ENCODE measurements at places on chromosomes 3 and 15.

DNA sequence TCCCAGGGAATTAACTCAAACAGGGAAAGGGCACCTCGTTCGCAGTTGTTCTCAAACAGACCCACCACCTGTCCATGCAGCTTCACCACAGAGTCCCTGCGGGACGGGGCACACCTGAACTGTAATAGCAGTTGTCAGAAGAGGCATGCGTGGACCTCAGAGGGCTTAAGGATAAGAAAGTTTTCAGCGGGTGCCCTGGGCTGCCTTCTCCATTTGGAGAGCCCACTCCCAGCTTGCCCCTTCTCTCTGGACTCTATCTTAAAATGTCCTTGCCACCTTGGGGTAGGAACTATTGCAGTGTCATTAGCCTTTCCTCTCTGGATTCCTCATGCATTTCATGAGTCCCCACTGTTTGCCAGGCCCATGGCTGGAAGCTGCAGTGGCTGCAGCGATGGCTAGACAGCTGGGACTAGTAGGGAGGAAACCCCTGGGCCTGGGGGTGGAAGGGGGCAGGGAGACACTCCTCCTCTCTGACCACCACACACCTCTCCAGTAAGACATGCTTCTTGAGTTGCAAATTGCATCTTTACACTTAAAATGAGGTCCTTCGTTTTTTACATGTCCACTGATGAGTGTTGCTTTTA lies 33.5 kb downstream of the PDIA5 start:
- no peak for DNase-seq

DNA sequence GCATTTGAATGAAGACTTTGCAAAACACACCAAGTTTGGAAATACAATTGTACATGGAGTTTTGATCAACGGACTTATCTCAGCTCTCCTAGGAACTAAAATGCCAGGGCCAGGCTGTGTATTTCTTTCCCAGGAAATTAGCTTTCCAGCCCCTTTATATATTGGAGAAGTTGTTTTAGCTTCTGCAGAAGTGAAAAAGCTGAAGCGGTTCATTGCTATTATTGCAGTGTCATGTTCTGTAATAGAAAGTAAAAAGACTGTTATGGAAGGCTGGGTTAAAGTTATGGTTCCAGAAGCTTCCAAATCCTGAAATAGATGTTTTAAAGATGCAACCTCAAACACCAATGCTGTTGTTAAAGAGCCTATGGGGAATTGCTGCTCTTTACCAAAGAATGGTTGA lies 11.5 kb downstream of the HTD2 start:
- no peak for DNase-seq

DNA sequence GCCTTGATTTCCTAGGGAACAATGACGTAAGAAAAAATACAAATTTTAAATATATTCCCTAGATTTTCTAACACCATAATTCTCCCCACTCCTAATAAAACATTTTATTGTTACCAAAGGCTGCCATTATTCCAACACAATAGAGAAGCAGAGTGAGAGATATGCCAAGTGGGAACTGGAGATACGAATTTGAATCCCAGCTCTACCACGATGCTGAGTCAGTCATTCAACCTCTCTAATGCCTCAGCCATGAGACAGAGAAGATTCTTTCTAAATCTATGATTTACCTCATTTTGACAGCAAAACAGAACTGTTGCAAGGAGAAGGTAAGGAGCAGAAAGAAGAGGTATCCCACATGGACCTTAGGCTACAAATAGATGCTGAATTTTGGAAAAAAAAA lies 112.5 kb downstream of the IGF2BP2 start:
- no peak for DNase-seq

GRCh38 chr15:72426753-72427152 lies 28.6 kb downstream of the TMEM202 start:
- DNase-seq, result no peak

GRCh38 chr3:31043184-31043819 lies 148.8 kb upstream of the GADL1 start:
- DNase-seq, result peak; percentile 84

DNA sequence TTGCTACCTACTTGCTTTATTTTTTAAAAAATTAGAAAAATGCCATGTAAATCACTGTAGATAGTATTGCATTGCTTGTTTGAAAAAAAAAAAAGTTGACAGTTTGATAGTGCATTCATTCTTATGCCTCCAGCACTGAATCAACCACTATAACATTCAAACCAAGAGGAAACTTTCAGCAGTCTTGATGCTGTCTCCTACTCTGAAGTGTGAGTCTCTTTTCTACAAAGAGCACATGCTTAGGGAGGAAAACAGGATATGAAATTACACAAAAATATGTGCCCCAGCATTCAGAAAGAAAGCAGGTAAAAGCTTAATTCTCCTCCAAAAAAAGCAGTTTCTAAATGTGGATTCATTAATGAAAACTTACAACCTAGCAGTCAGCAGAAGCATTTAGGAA lies 78.3 kb downstream of the ZBTB20 start:
- no peak for DNase-seq

DNA sequence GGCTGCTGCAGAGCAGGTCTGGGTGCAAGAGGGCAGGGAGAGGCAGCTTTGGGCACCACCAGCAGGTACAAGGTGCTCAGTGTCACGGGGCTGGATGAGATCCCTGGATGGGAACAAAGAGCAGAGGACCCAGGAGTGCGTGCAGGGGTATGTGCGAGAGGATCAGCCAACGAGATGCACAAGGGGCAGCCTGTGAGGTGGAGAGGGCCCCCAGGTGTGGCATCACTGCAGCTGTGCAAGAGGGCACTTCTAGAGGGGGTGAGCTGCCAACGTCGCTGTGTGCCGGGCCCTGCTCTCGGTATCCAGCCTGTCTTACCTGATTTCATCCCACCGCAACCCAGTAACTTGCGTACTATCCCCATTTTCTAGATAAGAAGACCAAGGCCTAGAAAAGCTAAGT lies 67.3 kb upstream of the SNRPA1 start:
- no peak for DNase-seq

- DNase-seq, result peak; percentile 66
Observed at GRCh38 chr3:51501833-51502561, 2.2 kb upstream of the DCAF1 start.

GRCh38 chr3:38967693-38967989 lies 84.1 kb downstream of the SCN11A start:
- no peak for DNase-seq

DNA sequence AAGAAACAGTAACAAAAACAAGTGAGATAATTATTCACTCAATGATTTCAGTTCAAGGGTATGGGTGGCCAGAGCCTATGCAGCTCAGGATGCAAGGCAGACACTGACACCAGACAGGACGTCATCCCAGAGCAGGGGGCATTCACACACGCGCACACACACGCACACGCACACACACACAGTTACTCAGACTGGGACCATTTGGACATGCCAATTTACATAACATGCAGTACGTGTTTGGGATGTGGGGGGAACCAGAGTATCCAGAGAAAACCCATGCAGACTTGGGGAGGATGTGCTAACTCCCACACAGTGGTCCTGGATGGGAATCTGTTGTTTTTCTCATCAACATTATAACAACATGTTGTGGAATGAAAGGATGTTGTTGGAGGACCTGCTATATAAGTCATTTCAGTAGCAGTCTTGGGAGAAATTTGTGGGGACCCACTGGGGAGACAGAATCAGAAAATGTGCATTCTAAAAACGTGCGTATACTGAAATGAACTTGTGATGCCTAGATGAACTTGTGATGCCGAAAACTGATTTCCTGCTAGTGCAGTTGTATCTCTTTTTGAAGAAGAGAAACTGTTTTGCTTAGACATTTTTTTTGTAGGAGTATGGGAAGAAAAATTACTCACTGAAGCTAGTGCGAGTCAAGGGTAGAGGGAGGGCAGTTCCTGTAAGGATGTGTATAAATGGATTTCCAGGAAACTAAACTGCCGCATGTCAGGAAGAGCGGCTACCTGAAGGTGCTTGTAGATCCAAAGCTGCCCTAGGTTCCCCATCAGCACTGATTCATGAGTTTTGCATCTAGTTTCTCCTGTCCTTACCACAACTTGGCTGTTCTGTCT lies 25.2 kb downstream of the CD200 start:
- no peak for DNase-seq

DNA sequence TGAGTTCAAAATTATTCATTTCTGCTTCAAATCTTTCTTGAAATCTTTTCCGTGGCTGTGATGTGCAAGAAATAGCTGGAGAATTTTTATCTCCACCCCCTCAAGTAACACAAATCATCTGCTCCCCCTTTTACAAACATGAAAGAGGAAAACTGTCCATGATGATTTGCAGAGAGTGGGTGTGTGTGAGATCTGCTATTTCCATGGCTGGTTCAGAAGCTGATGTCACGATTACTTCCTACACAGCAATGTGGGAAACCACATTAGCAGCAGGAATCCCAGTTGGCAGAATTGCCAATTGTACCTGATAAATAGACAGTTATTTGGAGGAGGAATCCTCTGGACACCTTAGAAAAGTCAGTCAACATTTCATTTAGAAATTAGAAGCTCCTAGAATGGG lies 75.2 kb upstream of the GRM7 start:
- DNase-seq, result no peak

DNA sequence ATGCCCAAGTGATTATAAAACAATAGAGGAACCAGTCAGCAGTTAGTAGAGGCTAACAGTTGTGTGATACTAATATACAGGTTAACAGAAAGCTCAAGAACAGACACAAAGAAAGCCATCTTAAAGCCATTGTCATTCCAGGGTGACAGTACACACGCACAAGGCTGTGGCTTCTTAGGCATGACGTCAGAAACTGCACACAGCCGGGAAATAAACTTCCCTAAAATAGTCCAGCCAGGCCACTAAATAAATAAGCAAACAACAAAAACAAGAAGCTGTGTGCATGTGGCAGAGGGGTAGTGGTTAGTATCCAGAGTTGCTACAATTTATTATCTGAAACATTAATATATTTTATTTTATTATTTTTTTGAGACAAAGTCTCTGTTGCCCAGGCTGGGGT lies 49.8 kb downstream of the PPCDC start:
- DNase-seq, result no peak

- no peak for DNase-seq
Observed at GRCh38 chr3:131370935-131371687, 10.5 kb upstream of the NUDT16 start.

DNA sequence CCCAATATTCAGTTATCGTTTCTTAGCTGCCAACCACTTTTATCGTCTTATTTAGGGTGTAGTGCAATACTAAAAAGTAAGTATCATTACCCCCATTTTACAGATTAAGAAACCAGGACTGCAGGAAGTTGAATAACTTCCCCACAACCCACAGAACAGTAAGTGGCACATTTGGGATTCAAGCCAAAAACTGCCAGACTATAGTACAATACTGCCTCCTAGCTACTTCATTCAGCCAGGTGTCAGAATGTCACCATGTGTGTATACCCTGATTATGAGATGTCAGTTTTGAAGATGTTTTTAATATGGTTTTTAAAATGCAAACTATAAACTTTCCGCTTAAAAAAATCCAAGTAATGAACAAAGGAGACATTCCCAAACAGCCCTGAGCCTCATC lies 74.2 kb upstream of the PROK2 start:
- peak; percentile 38 for DNase-seq

DNA sequence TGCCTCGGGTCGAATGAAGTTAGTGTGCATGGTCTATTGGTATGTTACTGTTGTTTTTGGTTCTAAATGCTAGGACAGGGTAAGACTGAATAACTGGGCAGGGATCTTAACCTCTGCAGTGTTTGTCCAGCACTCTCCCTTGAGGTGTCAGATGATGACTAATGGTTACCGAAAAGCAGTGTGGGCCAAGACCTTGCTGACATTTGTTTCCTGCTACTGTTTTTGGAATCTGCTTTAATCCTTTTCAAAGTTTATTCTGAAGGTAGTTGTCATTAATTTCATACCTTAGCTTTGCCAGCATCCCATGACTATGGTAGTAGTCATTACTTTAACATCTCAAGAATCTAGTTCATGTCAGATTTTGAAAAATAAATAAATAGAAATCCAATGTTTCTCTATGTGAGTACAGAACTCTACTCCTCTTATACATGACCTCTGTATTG lies 117.0 kb downstream of the P3H2 start:
- peak; percentile 83 for DNase-seq

GRCh38 chr3:77342688-77343087 lies 302.8 kb downstream of the ROBO2 start:
- DNase-seq, result no peak

- no peak for DNase-seq
Observed at GRCh38 chr3:109325657-109326056, 9.3 kb upstream of the DPPA2 start.

- no peak for DNase-seq
Observed at GRCh38 chr3:59540696-59541095, 490.9 kb upstream of the CFAP20DC start.

- no peak for DNase-seq
Observed at GRCh38 chr3:44803298-44803697, 41.7 kb downstream of the KIF15 start.

DNA sequence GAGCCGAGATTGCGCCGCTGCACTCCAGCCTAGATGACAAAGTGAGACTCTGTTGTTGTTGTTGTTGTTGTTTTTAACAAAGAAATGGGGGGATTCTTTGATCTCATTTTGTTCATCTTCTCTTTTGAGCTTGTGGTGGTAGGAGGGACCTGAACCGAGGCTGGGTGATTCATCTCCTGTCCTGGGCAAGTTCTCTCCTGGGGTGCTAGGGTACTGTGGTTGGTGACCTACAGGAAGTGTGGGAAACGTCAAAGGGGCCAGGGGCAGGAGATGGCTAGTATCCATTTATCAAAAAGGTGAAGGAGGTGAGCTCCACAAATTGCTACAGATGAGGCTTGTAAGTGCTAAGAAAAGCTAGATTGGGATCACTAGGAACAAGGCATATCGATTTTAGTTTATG lies 14.3 kb downstream of the PPCDC start:
- peak; percentile 54 for DNase-seq

GRCh38 chr3:8848696-8849131 lies 79.3 kb upstream of the OXTR start:
- DNase-seq, result peak; percentile 81

DNA sequence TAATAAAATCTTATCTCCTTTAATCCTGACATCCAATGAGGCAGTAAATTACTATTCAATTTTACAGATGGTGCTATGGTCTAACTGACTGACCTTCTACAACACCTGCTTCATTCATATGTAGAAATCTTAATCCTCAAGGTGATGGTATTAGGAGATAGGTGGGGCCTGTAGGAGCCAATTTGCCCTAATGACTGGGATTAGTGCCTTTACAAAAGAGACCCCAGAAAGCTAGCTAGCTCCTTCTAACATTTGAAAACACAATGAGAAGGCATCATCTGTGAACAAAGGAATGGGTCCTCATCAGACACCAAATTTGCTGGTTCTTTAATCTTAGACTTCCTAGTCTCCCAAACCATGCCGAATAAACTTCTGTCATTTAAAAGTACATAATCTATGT lies 137.4 kb upstream of the UBP1 start:
- DNase-seq, result no peak

GRCh38 chr15:37872661-37873060 lies 61.8 kb upstream of the TMCO5A start:
- DNase-seq, result no peak

- DNase-seq, result no peak
Observed at GRCh38 chr3:192847941-192848340, 69.7 kb downstream of the MB21D2 start.

Data from RPMI7951 (cell line).